NCI-H1436 (cell line): ENCODE measurements at places on chromosomes 1 and 21.

GRCh38 chr1:93365813-93366212, 20.1 kb downstream of the DR1 start:
- no peak for DNase-seq

DNA sequence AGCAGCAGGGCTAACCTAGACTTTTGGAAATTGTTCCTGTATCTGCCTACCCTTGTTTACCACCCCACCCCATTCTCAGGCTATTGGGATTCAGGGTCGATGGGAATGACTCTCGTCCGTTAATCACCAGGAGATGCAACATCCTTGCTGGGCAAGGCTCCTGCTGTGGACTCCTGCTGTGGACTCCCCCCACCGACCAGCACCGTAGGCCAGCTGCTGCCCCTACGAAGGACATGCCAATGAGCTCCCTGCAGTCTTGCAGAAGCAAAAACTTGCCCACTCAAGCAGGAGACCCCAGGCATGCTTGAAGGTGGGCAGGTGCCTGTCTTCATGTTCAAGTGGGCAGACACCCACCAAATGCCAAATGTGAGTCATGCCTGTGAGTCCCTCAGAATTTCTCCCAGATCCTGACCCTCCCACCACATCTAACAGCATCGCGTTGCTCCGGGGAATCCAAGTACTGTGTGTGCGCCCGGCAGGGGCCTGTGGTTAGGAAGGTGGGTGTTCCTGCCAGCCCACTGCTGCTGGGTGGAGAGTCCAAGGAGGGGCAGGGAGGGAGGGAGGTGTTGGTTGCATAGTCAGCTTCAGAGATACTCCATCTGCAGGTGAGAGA, 41.7 kb upstream of the SOX13 start:
- no peak for DNase-seq

- peak; percentile 89 for DNase-seq
These were observed at the start of gene NENF for GRCh38 chr1:212432661-212433576. TSS of gene NENF (plus strand) at chr1:212432920. CDS start at chr1:212432944, 24 bp downstream.

DNA sequence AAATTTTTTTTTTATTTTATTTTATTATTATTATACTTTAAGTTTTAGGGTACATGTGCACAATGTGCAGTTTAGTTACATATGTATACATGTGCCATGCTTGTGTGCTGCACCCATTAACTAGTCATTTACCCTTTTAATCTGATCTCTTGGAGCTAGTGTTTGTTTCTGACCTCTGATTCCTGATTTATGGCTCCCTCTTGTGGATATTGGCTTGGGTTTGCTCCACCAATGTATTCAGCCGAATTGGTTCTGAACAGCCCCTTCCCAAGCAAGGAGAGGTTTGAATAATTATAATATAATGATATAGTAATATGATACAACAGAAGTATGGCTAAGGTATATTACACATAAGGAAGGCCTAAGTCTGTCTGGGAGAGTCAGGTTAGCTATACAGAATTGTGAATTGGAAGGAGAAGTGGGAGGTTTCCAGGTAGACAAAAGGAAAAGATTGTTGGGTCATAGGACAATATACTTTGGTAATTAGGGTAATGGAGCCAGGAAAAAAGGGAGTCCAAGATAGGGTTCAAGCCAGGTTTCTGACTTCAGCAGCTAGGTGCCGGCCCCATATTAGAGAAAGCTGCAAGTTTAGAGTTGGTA, 53.1 kb upstream of the HMCN1 start:
- peak; percentile 24 for DNase-seq

- no peak for DNase-seq
These were observed 430 bp downstream of the WASF2 start for GRCh38 chr1:27489501-27489972.

GRCh38 chr1:31775210-31775999, 11.3 kb upstream of the ADGRB2 start:
- no peak for DNase-seq

DNA sequence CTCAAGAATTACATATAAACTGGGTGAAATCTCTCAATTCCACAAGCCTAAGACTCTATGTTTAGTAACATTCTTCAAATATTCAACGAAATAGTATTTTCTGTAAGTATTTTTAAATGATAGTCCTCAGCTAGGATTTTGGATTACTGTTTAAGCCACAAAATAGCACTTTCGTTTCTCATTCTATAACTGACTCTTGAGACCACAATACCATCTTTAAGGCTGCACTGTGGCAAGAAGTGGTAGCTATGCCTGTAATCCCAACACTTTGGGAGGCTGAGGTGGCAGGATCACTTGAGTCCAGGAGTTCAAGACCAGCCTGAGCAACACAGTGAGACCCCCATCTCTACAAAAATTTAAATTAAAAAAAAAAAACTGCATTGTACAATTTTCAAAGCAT, 126.7 kb downstream of the CDC42BPA start:
- DNase-seq, result no peak

DNA sequence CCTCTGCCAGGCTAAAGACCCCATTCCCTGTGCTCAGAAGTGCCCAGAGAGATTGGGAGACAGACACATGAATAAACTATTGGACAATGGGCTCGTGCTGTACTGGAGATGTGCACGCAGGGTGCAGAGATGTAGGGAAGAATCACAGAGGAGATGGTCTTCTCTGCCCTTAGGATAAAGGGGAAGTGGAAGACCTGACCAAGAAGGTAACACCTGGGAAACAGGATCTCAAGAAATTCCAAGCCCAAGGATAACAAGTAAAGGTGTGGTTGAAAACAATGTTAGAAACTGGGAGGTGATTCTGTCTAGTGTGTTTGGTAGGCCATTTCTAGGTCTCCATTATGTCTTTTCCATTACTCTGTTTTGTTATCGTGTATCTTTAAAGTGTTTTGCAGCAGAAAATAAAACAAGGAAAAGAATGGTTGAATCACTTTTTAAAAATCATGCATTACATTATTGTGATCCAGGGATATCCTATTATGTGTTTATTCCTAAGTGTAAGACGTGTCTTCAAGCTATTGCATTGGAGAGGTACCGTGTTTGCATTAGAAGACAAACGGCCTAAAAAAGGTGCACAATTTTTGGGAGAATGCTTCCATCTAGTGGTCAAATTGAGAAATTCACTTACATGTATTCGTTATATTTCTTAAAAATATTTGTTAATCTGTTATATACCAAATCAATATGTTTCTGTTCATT, 40.8 kb upstream of the KCTD3 start:
- peak; percentile 70 for DNase-seq

DNA sequence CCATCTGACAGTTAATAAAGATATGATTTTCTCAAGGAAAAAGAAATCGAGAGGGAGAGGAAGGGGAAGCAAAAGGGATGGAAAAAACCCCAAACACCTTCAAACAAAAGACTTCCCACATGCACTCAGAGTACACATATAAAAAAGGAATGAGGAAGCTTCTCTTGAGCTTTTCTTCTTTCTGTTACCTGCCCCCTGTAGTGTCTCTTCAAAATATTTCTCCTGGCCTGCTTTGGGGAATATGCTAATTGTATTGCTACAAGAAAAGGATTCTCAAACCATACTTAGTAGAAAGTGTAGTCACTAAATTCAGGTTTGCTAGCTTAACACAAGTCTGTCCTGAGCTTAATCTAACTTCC, 58.7 kb downstream of the KIF14 start:
- no peak for DNase-seq

DNA sequence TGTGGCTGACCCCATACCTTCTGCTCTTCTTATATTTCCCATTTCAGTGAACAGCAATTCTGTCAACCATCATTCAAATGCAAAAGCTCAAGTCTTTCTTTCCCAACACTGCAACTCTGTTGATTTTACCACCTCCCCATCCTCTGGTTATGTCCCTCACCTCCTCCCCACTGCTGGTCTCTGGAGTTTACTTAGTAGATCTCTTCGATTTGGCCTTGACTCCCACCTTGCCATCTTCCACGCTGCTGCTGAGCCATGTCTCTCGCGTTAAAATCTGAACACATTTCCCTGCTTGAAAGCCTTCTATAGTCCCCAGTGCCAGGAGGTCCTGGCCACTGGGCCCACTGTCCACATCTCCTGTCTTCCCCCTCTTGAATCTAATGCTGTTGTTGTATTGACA, 125.5 kb downstream of the RUNX1 start:
- DNase-seq, result no peak

DNA sequence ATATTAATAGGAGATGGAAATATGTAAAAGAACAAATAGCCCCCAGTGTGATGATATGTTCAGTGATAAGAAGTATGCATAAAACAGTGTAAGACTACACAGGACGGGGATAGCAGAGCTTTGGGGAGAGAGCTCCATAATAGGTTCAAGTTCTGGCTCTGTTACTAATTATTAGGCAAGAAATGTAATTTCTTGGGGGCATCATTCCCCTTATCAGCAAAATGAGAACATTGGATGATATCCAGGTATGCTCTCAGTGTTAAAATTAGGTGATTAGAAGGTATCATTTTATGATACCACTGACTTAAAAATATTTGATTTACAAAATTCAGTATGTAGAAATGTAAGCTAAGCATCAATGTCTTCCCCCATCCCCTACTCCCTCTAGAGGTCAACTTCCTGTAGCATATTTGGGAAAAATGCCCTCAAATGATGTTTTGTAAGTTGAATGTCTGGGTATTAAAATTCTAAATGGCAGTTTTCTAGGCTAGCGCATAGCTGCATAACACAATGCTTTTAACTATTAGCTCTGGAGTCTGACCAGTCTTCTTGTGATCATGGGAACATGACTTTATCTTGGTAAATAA, 585.7 kb upstream of the CAMK1G start:
- no peak for DNase-seq

DNA sequence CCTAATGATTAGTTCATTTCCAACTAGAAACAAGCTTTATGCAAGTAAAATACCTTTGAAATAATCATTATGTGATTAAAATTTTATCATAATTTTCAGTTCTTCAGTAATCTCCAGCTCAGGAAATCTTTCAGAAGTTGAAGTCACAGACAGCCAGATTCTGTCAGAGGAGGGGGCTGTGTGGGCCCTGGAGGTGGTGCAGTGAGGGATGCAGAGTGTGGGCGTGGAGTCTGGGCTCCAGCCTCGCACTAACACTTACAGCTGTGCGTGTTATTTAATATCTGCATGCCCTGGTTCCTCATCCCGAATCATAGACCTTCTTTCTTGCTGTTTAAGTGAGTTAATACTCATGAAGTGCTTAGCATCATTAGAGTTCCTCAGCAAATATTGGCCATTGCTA, 23.9 kb downstream of the WDR64 start:
- DNase-seq, result no peak

- DNase-seq, result no peak
These were observed 111.2 kb upstream of the KIF26B start for GRCh38 chr1:245043611-245043940.

- DNase-seq, result no peak
These were observed 203.5 kb downstream of the NTNG1 start for GRCh38 chr1:107344268-107344760.

DNA sequence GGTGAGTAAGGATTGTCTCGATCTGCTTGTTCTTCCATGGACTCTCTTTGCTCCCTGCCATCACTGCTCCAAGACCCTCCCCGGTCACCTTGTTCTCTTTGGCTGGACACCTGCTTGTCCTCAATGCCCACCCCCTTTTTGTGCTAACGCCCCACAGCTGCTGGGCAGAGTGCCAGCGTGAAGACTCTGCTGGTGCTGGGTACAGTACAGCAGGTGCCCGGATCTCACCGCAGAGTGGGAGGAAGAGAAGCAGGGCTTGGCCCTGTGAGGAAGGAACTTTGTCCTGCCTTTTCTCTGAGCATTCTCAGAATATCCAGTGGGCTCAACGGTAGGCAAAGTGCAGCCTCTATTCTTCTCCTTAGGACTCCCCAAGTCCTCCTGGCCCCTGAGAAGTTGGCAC, 90.1 kb downstream of the PLXNA2 start:
- peak; percentile 59 for DNase-seq

DNA sequence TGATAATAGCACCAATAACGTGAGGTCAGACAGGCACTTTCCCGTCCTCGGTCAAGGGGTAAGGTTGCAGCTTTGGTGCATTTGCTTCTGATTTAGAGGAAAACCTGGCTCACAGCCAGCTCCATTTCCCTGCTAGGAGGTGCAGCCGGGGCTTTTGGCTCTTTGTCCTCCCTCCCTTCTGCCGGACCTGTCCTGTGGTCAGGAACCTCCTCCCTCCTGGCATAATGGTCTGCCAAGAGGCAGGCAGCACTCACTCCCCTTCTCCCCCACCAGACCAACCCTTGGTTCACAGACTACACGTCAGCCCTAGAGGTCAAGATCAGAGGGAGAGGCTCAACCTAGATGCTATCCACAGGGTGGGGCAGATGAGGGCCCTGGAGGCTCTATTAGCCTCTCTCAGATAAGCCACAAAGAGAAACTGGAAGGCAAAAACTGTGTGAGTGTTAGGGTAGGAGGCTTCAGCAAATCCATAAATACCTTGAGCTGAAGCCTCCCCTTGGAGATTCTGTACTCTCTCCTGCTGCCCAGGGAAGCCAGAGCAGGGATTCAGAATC, 64.8 kb downstream of the PLXNA2 start:
- DNase-seq, result peak; percentile 46

- no peak for DNase-seq
These were observed 21.9 kb upstream of the FAM3B start for GRCh38 chr21:41294548-41295231.

DNA sequence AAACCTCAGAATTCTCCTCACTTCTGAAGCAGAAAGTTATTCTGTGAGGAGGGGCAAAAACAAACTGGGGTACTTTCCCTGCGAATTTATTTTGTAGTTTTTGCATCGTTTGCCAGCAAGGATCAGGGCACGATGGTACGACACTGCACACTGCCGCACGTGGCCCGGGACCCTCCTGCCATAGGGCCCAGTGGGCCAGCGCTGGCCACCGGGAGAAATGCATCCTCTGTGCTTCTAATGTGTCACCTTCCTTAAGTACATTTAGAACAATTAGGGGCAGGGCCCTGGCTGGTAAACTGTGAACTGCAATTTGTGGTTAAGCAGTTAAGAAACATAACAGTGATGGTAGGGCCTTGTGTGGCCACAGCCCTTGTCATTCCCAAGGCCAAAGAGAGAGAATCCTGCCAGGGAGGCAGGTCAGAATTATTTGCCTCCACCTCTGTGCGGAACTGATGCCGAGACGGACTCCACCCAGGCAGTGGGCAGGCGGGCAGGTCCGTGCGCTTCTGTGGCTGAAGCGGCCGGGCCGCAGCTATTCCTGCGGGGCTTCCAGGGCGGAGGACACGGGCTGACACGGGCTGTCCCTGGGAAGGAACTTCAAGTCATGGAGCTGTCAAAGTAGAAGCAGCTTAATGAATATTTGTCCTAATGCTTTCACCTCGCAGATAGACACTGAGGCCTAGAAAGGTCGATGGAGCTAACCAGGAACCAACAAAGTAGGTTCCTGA, 12.5 kb downstream of the GPR137B start:
- DNase-seq, result no peak

DNA sequence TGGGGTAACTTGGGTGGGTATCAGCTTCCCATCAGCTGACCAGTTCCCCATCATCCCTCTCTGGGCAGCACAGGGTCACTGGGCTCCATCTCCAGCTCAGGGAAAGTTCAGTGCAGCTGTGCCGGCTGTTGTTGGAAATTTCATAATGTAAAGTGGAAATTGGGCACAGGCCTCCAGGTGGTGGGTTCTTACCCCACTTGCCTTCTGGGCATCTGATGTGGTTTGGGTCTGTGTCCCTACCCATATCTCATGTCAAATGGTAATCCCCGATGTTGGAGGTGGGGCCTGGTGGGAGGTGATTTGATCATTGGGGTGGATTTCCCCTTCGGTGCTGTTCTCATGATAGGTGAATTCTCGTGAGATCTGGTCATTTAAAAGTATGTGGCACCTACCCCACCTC, 59.7 kb upstream of the PSEN2 start:
- no peak for DNase-seq

- DNase-seq, result no peak
These were observed 6.3 kb downstream of the MX2 start for GRCh38 chr21:41367945-41368734.

- DNase-seq, result no peak
These were observed 250.6 kb downstream of the PRDM2 start for GRCh38 chr1:13950637-13951036.

GRCh38 chr1:111441573-111442192, 7.4 kb downstream of the WDR77 start:
- DNase-seq, result no peak
